ENCODE measurements at places on chromosomes 7 and 10.

GRCh38 chr7:80257756-80258155 is 123.1 kb downstream of the GNAI1 start:
- DNase-seq = no peak

GRCh38 chr7:23759671-23760391 is 49.8 kb downstream of the STK31 start:
- no peak for DNase-seq

GRCh38 chr7:109532262-109532992 is 962.8 kb downstream of the DNAJB9 start:
- DNase-seq = no peak

DNA sequence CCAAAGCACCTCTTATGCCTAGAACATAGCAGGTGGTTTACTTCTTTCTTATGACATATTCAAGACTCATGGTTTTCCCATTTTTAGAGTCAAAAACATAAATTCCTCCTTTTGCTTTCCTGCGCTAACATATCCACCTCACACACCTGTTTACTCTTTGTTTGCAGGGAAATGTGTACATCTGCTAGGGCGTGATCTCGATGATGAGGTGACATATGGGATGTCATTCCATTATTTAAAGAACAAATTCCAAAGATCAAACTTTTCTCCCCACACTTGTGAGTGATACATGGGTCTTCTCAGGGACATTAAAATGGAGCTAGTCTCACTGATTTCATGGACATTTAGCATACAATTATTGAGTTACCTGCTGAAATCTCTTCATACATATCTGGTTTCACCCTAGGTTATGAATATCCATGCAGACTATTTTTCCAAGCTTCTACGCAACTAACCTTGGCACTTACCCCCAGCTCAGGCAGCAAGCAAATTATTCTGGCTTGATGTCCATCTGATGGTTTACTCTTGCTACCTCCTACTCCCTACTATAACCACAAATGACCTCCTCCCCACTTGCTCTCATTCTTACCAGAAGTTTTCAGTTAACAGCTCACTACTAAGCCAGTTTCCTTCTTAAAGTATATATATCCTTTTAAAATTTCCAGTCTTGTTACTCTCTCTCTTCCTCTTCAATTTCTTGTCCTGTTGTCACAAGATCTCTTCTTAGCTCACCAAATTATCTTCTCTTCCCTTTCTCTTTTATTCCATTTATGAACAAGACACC is 208.5 kb downstream of the RNLS start:
- no peak for DNase-seq

- DNase-seq = no peak
Observed at GRCh38 chr7:124263232-124263827, 230.5 kb upstream of the TMEM229A start.

- DNase-seq = no peak
Observed at GRCh38 chr7:69739931-69740431, 141.7 kb downstream of the AUTS2 start.

GRCh38 chr7:117251687-117252086 is 71.2 kb downstream of the WNT2 start:
- DNase-seq = no peak

DNA sequence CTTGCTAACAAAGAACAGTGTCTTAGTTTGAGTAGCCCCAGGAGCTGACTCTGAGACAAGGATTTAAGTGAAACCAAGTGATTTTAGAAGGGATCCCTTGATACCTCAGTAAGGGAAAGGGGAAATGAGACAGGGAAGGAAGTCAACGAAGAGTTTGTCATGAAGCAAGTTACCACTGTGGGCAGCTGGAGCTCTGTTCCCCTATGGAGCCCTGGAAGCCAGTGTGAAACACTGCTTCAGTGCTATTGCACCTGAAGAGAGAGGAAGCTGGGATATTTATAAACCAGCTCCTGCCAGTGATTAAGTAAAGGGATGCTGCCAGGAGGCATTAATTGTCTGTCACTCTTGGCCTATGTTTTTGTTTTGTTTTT is 58.9 kb upstream of the WAPL start:
- peak; percentile 87 for DNase-seq

DNA sequence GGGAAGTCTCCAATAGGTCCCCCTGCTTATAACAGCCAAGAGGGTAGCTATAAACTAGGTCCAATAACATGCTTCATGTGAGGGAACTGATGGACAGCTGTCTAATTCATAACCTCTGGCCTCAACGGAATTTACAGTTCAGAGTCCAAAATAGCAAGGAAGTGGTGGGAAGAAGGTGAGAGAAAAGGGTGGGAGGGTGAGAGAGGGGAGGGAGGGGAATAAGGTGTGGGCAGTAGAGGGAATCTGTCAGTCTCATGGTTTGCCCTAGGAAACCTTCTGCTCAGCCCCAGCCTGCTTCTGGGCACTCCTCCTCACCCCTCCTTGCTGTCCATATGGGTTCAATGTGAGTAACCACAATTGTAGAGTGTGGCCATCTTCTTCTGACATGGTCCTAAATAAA is 133.4 kb upstream of the ADO start:
- no peak for DNase-seq

DNA sequence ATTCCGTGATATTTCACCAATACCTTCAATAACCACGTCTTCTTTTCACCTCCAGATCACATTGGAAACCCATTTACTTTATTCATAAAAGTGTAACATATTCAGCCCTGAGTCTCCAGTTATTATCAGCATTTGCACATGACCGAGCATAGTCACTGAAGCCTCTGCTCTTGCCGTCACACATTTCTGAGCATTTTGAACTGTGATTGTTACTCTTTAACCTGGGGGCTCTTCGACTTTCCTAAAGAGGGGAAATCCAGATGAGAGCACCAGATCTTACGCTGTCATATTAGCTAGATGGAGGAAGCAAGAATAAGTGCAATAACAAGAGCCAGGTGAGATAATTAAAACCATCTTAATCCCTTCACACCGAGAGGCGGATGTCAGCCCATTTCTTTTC is 260.0 kb upstream of the NRP1 start:
- DNase-seq = no peak

DNA sequence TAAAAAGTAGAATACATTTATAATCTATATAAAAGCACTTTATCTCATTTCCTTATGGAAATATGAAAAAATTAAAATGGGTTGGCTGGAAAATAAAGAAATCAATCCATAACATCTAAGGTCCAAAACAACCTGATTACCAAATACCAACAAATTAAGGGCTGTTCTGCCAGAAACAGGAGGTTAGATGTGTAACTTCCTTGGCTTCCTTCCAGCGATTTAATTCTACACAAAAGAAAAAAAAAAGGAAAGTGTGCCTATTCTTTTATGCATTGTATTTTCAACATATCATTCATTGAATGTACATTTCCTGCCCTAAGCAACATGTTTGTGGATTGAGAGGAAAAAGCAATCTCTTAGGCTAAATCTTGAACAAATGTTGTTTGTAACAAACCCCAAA is 36.2 kb upstream of the USP6NL start:
- DNase-seq = no peak

- no peak for DNase-seq
Observed at GRCh38 chr10:132037676-132037975, 28.1 kb upstream of the JAKMIP3 start.

DNA sequence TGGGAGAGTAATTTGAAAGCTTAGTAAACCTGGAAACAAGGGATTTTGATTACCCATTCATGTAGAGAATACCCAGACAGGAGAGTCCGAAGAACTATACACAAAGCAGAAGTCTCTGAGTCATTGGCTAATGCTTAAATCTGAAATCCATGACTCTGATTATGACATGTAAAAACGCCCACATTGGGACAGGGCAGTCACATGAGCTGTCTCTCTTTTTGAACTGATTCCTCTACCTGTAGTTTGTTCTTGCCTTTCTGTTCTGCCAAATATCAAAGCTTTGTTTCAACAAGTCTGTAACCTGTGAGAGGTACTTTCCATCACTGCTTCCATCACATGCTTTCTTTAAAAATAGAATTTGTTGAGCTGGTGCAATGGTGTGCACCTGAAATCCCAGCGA is 4.3 kb upstream of the GPNMB start:
- peak; percentile 91 for DNase-seq

DNA sequence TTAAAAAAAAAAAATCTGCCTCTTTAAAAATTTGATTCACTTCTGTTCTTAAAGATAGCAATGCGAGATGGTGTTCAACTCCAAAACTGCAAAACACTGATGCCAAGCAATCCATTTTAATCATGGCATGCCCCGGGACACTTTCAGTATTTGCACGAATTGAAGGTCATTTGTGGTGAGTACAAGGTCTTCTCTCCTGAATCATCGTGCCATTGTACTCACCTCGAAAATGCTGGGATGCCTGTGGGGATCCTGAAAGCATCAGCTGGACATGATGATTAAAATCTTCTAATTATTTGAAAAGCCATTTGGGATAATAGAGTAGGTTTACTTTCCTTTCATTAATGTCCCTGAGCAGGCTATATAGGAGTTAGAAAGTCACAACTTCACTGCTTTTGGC is 125.1 kb upstream of the NRP1 start:
- DNase-seq = no peak

- no peak for DNase-seq
Observed at GRCh38 chr7:155512246-155512887, 34.0 kb downstream of the CNPY1 start.

- DNase-seq = no peak
Observed at GRCh38 chr7:96045919-96046318, 273.6 kb downstream of the DYNC1I1 start.

DNA sequence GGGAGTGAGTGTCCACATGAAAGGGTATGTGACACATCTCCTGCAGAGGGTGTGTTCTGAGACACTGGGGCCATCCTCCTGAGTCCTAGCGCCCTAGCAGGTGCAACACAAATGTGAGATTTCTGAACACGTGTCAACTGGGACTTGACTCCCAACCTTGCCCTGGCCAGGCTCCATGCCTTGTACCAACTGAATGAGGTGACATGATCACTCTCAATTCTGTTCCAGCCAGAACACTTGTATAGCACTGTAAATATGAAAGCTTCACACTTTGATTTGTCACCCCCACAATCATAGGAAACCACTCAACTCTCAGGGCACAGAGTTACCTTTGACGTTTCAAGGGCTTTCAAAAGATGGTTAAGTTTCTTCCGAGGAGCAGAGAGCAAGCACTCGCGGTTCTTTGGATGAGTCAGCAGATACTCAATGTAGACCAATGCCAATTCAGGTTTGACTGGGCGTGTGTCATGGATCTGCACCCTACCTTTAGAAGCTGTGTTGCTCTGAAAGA is 48.6 kb downstream of the NCAPG2 start:
- DNase-seq = no peak

DNA sequence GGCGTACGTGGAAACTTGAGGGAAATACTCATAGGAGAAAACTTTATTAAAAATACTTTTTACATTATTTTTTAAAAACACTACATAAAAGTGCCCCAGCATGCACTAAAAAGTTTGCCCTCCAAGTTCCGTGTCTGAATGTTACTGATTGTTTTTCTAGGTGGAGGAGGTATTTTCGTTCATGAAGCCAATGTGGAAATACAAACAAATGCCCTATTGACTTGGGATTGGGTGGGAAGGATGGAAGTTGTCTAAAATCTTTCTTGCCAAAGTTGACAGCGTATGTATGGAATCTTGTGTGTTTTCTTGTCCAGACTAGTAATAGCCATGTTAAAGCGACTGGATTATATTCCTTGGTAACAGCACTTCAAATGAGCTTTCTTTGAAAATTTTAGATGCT is 1.2 kb downstream of the PROSER2 start:
- DNase-seq = no peak

GRCh38 chr7:144628176-144628575 is 207.7 kb downstream of the TPK1 start:
- DNase-seq = peak; percentile 63

DNA sequence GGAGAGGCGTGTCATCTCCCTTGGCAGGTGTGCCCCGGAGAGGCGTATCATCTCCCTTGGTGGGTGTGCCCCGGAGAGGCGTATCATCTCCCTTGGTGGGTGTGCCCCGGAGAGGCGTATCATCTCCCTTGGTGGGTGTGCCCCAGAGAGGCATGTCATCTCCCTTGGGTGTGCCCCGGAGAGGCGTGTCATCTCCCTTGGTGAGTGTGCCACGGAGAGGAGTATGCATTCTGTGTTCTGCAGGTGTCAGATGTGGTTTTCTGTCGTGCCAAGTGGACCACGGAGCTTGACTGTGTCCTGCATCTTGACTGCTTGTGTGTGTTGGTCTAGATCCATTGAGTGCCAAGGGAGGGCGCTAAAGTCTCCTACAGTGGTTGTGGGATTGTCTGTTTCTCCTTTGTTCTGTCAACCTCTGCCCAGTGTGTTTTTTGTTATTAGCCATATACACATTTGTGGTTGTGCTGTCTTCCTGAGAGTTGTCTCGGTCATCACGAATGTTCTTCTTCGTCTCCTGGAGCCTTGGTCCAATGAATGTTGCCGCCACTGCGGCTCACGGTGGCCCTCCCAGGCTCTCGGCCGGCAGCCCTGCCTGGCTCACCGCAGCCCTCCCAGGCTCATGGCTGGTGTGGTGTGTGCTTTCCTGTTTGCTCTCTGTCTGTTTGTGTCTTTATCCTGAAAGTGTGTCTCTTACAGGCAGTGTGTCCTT is 96.8 kb downstream of the INPP5A start:
- DNase-seq = no peak

- DNase-seq = no peak
Observed at GRCh38 chr7:36131026-36131425, 22.0 kb upstream of the EEPD1 start.

GRCh38 chr10:43127442-43127841 is 10.8 kb upstream of the CSGALNACT2 start:
- DNase-seq = no peak

Measured in inflammatory macrophage (primary cell).